ENCODE measurements at places on chromosomes 5 and 9. TPM values are rescaled to one million over a fixed set of nuclear protein-coding genes. Genes with fewer than 3 reads are reported as not detected.
A peak's percentile ranks its signal among the peaks of the same experiment; 100 is the strongest.

- DNase-seq, result no peak
- no peaks in the 10 kb centered on the region for H3K4me1 ChIP-seq
- H3K27me3 ChIP-seq, result no peaks in the 10 kb centered on the region
- no peak overlapping the region for H3K27ac ChIP-seq
- peaks cover 7% of the 10 kb centered on the region for H3K36me3 ChIP-seq
These were observed 545.4 kb downstream of the CDH9 start for GRCh38 chr5:26492906-26493459.

DNA sequence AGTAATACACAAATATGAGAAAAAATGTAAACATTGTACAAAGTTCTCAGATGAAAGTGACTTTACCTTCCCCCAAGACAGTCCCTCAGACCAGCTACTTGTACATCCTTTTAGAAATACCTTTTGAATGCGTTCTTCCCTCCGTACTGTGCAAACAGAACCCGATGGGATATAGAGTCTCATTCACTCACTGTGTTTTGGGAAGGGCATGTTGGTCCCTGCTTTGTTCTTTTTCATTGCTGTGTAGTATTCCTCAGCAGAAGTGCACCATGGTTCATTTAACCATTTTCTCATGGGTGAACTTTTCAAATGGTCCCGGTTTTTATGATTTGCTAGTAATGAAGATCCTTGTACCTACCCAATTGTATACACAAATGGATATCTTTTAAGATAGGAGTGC lies 94.4 kb downstream of the ANKRD33B start:
- peaks cover 10% of the 10 kb centered on the region for H3K4me1 ChIP-seq
- no peaks in the 10 kb centered on the region for H3K36me3 ChIP-seq
- H3K27me3 ChIP-seq, result no peaks in the 10 kb centered on the region
- no peak overlapping the region for H3K27ac ChIP-seq

- H3K27ac ChIP-seq, result no peak overlapping the region
- peaks cover 21% of the 10 kb centered on the region for H3K4me1 ChIP-seq
- H3K4me3 ChIP-seq, result no peak overlapping the region
- H3K27me3 ChIP-seq, result peaks cover 83% of the 10 kb centered on the region
- peaks cover 17% of the 10 kb centered on the region for H3K36me3 ChIP-seq
- no peak for DNase-seq
These were observed 89.2 kb downstream of the SEMA4D start for GRCh38 chr9:89408628-89409101.

GRCh38 chr5:154544646-154545045 lies 66.6 kb upstream of the HAND1 start:
- no peak for DNase-seq
- H3K4me1 ChIP-seq, result peaks cover 4% of the 10 kb centered on the region
- H3K27me3 ChIP-seq, result peaks cover 61% of the 10 kb centered on the region
- no peaks in the 10 kb centered on the region for H3K36me3 ChIP-seq
- no peak overlapping the region for H3K4me3 ChIP-seq

DNA sequence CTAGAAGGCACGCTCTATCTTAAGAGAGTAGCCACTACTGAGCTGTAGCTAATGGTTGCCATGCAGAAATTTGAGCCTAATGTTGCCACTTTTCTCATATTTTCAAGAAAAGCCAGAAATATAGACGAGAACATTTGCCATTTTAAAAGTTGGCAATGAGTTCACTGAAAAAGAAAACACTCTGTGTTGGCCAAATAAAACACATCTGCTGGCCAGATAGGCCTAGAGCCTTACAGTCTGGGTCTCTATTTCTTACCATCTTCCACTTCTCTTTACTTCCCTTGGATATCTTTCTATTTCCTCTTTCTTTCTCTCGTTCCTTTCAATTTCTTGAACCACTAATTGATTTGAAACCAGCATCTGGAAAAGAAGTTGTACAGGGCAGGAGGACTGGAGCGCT lies 36.6 kb upstream of the VCAN start:
- no peak overlapping the region for H3K27ac ChIP-seq
- no peaks in the 10 kb centered on the region for H3K27me3 ChIP-seq
- H3K4me3 ChIP-seq, result no peak overlapping the region
- peaks cover 2% of the 10 kb centered on the region for H3K36me3 ChIP-seq

DNA sequence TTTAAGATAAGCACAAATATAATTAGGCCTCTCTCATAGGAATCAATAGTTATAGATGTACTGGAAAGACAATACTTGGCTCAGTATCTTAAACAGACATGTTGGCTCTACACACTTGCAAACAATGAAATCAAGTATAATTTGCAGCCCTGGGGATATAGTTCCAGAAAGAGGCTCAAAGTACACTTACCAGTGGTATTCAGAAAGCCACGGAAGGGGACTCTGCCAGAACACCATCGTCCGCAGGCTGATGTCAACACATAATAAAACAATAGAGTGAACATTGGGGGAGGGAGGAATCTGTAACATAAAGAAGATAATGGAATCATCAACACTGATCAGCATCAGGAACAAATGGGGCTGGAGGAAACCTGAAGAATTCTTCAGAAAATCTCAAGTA lies 31.2 kb upstream of the EBF1 start:
- no peak overlapping the region for H3K27ac ChIP-seq
- H3K36me3 ChIP-seq, result no peaks in the 10 kb centered on the region
- H3K4me1 ChIP-seq, result peaks cover 15% of the 10 kb centered on the region
- no peak for DNase-seq
- no peak overlapping the region for H3K4me3 ChIP-seq

DNA sequence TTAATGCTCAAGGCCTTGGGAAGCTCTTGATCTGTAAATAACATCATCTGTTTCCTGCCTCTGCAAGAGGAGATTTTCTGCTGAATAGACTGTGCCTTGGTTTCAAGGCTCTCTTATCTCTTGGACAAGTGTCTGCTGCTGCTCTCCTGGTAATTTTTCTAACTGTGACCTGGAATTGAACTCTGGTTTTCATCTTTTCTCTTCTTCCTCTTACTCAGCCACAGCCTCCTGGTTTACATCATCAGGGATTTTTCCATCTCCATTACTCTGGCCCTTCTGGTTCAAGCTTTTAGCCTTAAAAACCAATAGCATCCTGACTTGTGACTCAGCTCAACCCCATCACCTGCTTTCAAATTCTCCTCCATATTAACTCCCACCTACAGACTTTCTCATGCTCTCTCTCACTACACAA lies 49.6 kb upstream of the ITGA1 start:
- H3K4me1 ChIP-seq, result no peaks in the 10 kb centered on the region
- no peak overlapping the region for H3K4me3 ChIP-seq
- DNase-seq, result no peak
- no peak overlapping the region for H3K27ac ChIP-seq

GRCh38 chr5:135395451-135395850 lies 3.6 kb downstream of the MACROH2A1 start:
- H3K36me3 ChIP-seq, result no peaks in the 10 kb centered on the region
- peaks cover 10% of the 10 kb centered on the region for H3K27me3 ChIP-seq
- no peak overlapping the region for H3K27ac ChIP-seq

DNA sequence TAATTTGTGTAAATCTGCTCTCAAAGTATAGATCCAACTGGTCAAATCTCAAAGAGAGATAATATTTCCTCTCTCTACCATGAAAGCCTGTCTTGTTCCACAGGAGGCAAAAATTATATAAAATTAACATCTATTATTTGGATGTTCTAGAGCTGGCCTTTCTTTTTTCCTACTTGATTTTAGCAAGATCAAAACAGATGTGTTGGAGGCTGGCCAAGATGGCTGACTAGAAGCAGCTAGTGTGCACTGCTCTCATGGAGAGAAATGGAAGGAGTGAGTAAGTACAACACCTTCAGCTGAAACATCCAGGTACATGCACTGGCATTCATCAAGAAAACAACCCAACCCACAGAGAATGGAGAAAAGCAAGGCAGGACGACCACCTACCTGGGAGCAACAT lies 298.6 kb upstream of the SLC24A2 start:
- H3K4me3 ChIP-seq, result no peak overlapping the region
- no peaks in the 10 kb centered on the region for H3K27me3 ChIP-seq
- no peak overlapping the region for H3K27ac ChIP-seq
- no peak for DNase-seq
- peaks cover 15% of the 10 kb centered on the region for H3K4me1 ChIP-seq

DNA sequence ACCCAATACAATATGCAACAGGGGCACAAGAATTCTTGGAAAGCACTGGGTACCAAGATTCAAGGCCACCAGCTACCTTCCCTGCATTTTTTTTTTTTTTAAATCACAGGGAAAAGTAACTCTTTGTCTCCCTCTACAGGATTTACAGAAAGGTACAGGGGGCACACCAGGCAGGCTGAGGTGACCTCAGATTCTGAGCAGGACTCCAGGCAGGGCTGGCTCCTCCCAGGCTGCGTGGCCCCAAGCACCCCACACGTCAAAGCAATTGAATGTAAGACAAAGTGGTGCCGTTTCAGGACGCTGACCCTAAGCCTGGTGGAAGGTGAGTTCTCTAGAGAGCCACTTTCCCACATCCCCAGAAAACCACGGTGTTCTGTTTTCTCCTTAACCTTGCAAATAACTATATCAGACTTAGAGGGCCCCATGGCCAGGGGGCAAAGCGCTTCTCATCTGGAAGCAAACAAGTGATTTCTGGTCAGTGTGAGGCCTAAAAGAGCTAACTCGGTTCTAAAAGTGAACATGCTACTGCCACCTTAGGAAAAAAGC lies 222.6 kb downstream of the ROR2 start:
- H3K4me3 ChIP-seq, result no peak overlapping the region
- H3K27ac ChIP-seq, result no peak overlapping the region
- DNase-seq, result peak; percentile 44
- H3K36me3 ChIP-seq, result no peaks in the 10 kb centered on the region
- no peaks in the 10 kb centered on the region for H3K27me3 ChIP-seq

GRCh38 chr5:133319905-133320520 lies 268.2 kb downstream of the HSPA4 start:
- no peak for DNase-seq
- no peaks in the 10 kb centered on the region for H3K36me3 ChIP-seq
- no peak overlapping the region for H3K27ac ChIP-seq

- no peak overlapping the region for H3K4me3 ChIP-seq
- peaks cover 11% of the 10 kb centered on the region for H3K4me1 ChIP-seq
- H3K36me3 ChIP-seq, result no peaks in the 10 kb centered on the region
- DNase-seq, result no peak
- H3K27me3 ChIP-seq, result no peaks in the 10 kb centered on the region
These were observed 127.2 kb upstream of the ZNF366 start for GRCh38 chr5:72634444-72634843.

GRCh38 chr5:36763454-36763853 lies 113.1 kb upstream of the NIPBL start:
- no peaks in the 10 kb centered on the region for H3K4me1 ChIP-seq
- no peak overlapping the region for H3K4me3 ChIP-seq
- H3K27ac ChIP-seq, result no peak overlapping the region

DNA sequence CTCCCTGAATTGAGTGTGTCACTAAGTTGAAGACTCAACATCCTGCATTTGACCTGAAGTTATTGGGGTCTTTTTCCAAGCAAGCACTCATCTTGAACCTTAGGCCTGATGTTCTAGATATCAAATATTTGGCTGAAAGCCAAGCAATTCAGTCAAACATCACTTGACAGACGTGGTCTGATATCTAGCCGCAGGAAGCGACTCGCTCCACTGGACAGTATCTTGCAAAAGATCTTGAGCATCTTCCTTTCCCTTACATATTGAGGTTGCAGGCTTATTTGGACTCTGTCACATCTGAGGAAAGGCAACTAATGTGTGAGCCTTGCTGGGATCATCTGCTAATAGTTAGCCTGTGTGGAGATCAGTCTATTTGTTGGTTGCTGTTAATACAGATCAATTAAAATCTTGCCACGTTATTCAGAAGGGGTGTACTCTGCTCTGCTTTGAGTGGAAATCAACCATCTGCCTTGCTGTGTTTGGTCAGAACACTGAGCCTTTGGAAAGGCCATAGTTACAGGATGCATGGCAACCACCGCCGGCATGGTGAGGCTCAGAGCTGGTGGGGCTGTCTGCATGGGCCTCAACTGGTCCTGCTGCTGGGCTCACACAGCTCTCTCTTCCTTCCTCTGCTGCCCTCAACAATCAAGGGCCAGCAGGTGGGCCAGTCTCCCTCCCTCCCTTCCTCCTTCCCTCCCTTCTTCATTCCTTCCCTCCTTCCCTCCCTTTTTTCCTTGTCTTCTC lies 166.9 kb upstream of the KLF9 start:
- no peak for DNase-seq
- no peaks in the 10 kb centered on the region for H3K36me3 ChIP-seq
- no peak overlapping the region for H3K27ac ChIP-seq
- H3K4me1 ChIP-seq, result no peaks in the 10 kb centered on the region
- no peak overlapping the region for H3K4me3 ChIP-seq

- H3K36me3 ChIP-seq, result peaks cover 3% of the 10 kb centered on the region
- no peak for DNase-seq
- no peak overlapping the region for H3K27ac ChIP-seq
- no peak overlapping the region for H3K4me3 ChIP-seq
- no peaks in the 10 kb centered on the region for H3K4me1 ChIP-seq
These were observed 18.8 kb downstream of the IL4 start for GRCh38 chr5:132692632-132692967.

DNA sequence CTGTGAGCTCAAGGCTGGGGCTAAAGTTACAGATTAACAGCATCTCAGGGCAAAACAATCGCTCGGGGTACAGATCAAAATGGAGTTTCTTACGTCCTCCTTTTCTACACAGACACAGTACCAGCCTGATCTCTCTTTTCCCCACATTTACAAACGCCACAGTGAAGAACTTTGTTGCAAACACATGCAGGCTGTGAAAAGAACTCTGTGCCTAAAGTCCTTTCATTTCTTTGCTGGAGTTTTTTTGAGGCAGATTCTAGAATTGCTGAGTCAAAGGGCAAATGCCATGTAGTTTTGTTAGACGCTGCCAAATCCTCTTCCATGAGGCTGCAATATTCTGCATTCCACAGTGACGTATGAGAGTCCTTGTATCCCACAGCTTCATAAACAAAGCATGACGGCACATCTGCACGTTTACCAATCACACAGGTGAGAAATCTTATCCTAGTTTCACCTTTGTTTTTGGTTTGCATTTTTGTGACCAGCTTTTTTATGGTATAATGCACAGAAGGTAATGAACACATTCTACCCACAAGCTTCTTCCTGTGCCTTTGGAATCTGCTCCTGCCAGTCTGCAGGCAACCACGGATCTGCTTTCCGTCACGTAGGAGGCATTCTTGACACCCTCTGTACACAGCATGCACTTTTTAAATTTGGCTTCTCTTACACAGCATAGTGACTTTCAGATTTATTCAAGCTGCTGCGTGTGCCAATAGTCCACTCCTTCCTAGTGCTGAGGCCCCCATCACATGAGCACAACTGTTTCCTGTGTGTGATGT lies 44.6 kb upstream of the LPCAT1 start:
- peaks cover 28% of the 10 kb centered on the region for H3K36me3 ChIP-seq
- H3K27ac ChIP-seq, result peak overlapping the region; percentile 59
- no peak for DNase-seq
- no peak overlapping the region for H3K4me3 ChIP-seq

- H3K4me1 ChIP-seq, result peaks cover 22% of the 10 kb centered on the region
- peaks cover 2% of the 10 kb centered on the region for H3K36me3 ChIP-seq
- H3K27me3 ChIP-seq, result no peaks in the 10 kb centered on the region
- H3K4me3 ChIP-seq, result no peak overlapping the region
These were observed 34.1 kb downstream of the ATOX1 start for GRCh38 chr5:151724360-151724759.

GRCh38 chr9:33137781-33138264 lies 29.3 kb downstream of the B4GALT1 start:
- no peak overlapping the region for H3K27ac ChIP-seq
- peaks cover 5% of the 10 kb centered on the region for H3K36me3 ChIP-seq
- DNase-seq, result no peak
- H3K4me3 ChIP-seq, result no peak overlapping the region
- H3K4me1 ChIP-seq, result peaks cover 39% of the 10 kb centered on the region

FBXL7 gene
- 20.8 TPM for total RNA-seq

C5orf15 gene
- total RNA-seq, result 38.4 TPM

N4BP3 gene
- total RNA-seq, result 1.4 TPM

IRGM gene
- total RNA-seq, result not detected

AIF1L gene
- total RNA-seq, result 118 TPM

MAN2A1 gene
- 24.9 TPM for total RNA-seq

CAMK2A gene
- 0.59 TPM for total RNA-seq

PCSK5 gene
- total RNA-seq, result 2.7 TPM

STPG3 gene
- total RNA-seq, result 0.26 TPM

All from neural crest cell (in vitro differentiated cells).